Suppressor macrophage treated with lipopolysaccharide for 4 hours (primary cell): ENCODE measurements at places on chromosomes 4 and X.

DNA sequence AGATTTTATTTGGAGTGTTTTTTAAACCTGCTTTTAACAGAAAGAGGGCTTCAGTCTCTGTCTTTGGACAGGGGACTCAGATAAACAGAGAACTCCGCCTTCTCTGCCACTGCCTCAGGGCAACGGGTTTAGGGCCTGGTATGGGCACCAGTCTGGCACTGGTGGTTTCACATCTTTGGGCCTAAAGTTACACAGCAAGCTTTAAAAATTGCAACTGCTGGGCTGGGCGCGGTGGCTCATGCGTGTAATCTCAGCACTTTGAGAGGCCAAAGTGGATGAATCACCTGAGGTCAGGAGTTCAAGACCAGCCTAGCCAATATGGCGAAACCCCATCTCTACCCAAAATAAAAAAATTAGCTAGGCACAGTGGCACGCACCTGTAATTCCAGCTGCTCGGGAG is 10.3 kb upstream of the NAT8L start:
- no peak for DNase-seq

GRCh38 chr4:14023036-14023435 is 395.5 kb upstream of the BOD1L1 start:
- no peak for DNase-seq

DNA sequence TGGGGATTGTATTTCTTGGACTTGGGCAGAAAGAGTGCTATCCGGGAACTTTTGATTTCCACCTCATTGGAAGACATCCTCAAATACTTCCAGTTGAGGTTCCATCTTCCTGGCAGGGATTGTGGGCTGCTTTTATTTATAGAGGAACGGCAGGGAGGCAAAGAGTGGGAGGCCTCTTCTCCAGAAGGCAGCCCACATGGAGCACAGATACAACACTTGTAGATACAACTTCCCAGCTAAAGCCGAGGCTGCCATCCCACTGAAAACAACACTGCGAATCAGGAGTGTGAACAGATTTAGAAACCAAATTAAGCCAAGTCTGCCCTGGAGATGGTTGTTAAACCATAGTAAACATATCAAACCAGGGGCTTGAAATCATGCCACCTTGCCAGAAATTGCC is 212.8 kb upstream of the PPARGC1A start:
- no peak for DNase-seq

- peak; percentile 39 for DNase-seq
Observed at GRCh38 chr4:119299260-119299671, 22.7 kb downstream of the FABP2 start.

GRCh38 chr4:79170077-79170476 is 155.8 kb downstream of the NAA11 start:
- DNase-seq: no peak
